H9 (cell line): ENCODE measurements at places on chromosomes 12 and 14.

- DNase-seq: no peak
Observed at GRCh38 chr14:99566390-99567354, 37.3 kb downstream of the CCDC85C start.

DNA sequence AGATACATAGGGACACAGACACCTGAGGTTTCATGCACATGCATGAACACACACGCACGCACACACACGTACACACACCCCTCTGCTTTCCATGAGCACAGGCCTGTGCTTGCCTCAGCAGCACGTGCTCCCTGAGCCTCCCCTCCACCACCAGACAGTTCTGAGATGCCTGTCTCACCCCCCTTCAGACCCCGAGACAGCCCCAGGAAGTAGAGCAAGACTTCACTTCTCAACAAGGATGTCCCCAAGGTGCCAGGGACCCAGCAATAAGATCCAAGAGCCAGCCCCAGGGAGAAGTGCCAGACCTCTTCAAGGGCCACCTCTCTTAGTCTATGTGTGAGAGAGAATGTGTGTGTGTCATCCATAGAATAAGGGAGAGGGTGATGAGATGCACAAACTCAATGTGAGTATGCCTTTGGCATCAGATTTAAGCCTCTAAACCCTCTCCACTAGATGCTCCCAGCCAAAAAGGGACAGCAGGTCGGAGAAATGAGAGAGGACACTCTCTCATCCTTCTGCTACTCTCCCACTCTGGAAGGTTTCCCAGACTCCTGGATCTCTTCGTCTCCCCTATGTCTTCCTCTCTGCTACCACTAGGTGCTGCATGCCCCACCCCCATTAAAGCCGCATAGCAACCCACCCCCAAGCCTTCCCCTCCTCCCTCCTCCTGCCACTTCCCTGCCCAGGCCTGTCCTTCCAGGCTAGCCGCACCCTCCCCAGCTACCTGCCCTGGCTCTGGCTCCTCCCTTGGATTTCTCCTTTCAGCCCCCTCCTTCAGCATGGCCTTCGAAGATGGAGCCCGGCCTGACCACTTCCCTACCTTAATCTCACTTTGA lies 7.7 kb downstream of the RARG start:
- DNase-seq: peak; percentile 95

DNA sequence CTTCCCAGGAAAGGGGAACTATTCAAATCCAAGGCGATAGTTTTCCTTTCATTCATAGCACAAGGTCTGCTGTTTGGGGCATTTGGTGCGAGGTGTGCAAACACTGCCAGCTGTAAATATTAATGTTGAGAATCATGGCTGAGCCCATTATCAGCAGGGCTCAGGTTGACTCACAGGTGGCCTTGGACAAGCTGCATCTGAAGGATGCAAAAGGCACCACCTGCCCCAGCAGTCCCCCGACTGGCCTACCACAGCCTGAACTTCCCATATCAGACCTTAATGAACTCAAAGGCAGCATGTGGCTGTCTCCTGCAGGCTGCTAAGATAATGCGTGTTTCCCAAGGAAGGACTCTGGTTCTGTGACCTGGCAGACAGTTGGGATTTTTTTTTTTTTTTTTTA lies 93.3 kb upstream of the MAP1LC3B2 start:
- no peak for DNase-seq

DNA sequence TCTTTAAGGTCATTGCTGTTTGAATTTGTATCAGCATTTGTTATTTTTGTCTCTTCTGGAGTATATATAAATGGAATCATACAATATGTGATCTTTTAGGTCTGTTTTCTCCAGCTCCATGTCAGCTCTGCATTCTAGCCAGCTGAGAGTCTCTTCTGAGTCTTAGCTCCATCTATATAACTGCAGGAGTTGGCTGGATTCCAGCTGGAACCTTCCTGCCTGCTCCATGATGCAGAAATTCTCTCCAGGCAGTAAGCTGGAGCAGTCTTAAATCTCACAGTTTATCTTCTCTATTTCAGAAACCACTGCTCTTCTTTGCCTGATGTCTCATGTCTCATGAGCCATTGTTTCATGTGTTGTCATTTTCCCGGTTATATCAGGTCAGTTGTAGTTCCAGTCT lies 827.6 kb downstream of the NRXN3 start:
- no peak for DNase-seq

DNA sequence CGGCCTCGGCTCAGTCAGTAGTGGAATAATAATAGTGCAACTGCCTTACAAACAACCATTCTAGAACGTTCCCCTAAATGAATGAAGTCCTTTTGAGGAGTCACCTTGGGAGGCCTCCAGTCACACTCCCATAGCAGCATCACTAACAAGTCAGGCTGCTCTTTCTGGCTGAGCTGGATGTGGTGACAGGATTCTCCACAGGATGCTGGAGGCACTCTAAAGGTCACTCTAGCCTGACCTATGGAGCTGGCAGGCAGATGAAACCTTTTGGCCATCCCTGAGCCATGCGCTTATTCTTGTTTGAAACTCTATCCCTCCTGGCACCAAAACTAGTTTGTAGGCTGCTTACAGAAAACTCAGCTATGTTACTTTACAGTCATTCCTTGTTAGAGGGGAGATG lies 17.9 kb upstream of the TFCP2 start:
- no peak for DNase-seq

DNA sequence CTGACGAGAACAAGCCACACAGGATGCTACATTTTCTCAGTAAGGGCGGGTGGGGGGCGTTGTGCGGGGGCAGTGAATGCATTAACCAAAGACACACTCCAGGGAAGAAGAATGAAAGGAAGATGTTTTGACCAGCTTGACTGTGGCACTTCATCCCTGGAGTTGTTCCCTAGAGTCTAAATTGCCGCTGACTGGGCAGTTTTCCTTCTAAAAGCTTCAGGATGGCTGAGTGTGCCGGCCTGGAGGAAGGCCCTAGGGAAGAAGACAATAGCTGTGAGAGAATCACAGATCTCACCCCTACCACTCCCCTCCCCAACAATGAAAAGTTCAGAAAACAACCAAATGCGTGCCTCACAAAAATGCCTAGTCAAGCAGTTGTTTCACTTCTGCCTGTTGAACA lies 67.2 kb downstream of the NKX2-1 start:
- DNase-seq: no peak

- DNase-seq: no peak
Observed at GRCh38 chr12:12736759-12737676, 19.9 kb downstream of the CDKN1B start.

DNA sequence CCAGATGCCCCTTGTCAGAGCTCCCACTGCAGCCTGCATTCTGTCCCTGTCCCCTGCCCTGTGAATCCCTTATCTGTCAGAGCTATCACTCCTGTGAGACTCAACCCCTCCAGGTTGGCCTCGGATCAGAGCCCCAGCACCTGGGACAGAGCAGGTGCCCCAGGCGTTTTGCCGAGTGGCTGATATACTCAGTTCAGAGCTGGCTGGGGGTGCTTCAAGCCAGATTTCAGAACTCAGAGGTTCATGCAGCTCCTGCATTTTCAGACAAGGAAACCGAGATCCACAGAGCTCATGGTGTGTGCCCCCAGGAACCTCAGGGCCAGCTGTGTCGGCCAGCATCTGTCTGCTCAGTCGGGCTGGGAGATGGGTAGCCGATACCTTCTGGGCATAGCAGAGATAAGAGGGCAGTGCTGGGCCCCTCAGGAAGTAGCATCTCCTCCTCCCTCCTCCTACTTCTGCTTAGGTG lies 228.0 kb upstream of the RTL1 start:
- peak; percentile 14 for DNase-seq

GRCh38 chr12:108370415-108370814 lies 31.3 kb upstream of the CMKLR1 start:
- no peak for DNase-seq

DNA sequence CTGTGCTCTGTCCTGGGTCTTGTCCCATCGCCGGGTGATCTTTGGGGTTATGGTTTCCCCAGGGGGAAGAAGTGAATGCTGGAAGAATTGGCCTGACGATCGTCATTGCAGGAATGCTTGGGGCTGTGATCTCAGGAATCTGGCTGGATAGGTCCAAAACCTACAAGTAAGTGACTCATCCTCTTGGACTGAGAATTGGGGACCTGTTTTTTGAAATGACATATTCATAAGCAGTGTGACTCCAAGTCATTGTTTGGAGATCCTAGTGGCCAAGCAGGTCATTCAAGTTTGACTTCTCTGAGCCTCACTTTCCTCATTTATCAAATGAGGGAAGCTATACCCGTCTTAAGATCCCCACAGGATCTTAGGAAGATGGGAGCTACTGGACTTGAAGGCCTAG lies 25.8 kb downstream of the ERG28 start:
- DNase-seq: no peak

DNA sequence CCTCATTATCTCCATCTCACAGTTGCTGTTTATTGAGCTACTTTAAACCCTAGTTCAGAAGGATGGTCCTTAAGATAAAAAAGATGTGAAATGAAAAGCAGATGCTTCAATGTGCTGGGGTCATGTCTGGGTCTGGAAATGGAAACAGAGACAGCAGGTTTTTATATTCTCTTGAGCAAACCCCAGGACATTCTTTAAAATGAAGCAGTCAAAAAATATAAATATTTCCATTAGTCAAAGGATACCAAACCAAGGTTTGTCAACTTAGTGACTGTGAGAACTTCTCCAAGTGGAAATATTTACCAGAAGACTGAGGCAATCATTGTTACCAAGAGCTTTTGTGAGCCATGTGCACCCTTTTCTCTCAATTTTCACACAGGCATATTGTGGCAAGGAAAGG lies 102.5 kb upstream of the DIO2 start:
- DNase-seq: no peak

DNA sequence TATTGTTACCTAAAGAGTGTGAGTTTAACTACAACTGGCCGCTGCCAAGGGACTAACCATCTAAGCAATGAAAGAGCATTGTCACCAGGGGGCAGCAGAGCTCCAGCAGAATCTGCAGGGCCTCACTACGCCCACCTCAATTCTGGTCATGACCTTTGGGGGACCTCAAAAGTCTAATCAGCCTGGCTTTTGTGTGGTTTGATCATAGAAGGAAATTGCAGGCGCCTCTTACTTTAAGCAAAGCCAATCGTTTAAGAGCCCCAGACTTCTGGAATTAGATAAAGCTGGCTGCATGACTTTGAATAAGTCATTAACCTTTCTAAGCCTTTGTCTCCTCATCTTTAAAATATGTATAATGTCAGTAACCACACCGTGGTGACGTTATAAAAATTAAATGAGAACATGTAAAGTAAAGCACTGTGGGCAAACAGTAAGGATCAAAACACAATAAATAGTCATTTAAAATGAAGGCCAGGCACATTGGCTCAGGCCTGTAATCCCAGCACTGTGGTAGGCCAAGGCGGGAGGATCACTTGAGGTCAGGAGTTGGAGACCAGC lies 58.6 kb downstream of the TBX3 start:
- DNase-seq: peak; percentile 83

DNA sequence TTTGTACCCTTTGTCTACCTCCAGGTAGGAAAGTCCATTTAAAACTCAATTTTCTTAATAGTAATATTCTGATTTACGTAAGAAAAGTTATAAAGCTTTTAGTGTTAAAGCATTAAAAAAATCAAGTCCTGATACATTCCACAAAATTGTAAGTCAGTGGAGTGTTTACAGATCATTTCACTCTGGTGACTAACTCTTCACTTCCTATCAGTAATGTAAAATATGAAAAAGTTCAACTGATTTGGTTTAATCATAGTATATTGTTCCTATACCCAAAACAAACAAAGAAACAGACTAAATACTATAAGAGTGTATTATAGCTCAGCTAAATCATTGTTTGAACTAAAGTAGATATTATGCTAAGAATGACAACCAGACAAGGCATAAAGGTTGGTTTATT lies 85.9 kb downstream of the VEZT start:
- DNase-seq: no peak
